Fibroblast of the aortic adventitia (primary cell): ENCODE measurements at places on chromosomes 2 and 18. TPM values are rescaled to one million over a fixed set of nuclear protein-coding genes. Genes with fewer than 3 reads are reported as not detected.

The RABL2A gene
- total RNA-seq: 7.6 and 12.0 TPM in 2 replicates

The KLHL41 gene
- 1.4 and 2.1 TPM in 2 replicates for total RNA-seq

The NLRC4 gene
- total RNA-seq: not detected in 2 replicates

The CD8B2 gene
- not detected in 2 replicates for total RNA-seq

The C1GALT1C1L gene
- total RNA-seq: 0.16 and 0.36 TPM in 2 replicates

The NFATC1 gene
- 2.0 and 3.0 TPM in 2 replicates for total RNA-seq

The PTPRN gene
- 0.36 and 1.8 TPM in 2 replicates for total RNA-seq

The ABHD1 gene
- 0.09 TPM in 1 of 2 replicates, not detected in the other for total RNA-seq

The SP9 gene
- total RNA-seq: not detected in 2 replicates

The SULT1C4 gene
- 0.33 TPM in 1 of 2 replicates, not detected in the other for total RNA-seq

The SCYGR7 gene
- total RNA-seq: not detected in 2 replicates

The ZBTB7C gene
- total RNA-seq: 0.09 and 0.41 TPM in 2 replicates

The ALPP gene
- total RNA-seq: not detected in 2 replicates

The ACMSD gene
- total RNA-seq: not detected in 2 replicates

The HJURP gene
- total RNA-seq: 1.1 and 34.9 TPM in 2 replicates

The DNAJC5G gene
- total RNA-seq: not detected in 2 replicates

The PIGN gene
- total RNA-seq: 32.7 and 44.8 TPM in 2 replicates

The RAX gene
- total RNA-seq: not detected in 2 replicates

The SIGLEC15 gene
- total RNA-seq: 8.4 TPM in 1 of 2 replicates, not detected in the other

The NOL4 gene
- not detected in 2 replicates for total RNA-seq

The SERPINB11 gene
- total RNA-seq: not detected in 2 replicates

The ARHGAP15 gene
- not detected in 2 replicates for total RNA-seq

The LIPT1 gene
- 2.9 and 9.0 TPM in 2 replicates for total RNA-seq

The GPR17 gene
- not detected in 2 replicates for total RNA-seq

The TUBA3D gene
- total RNA-seq: not detected in 2 replicates

The NYAP2 gene
- not detected in 2 replicates for total RNA-seq
